Left renal pelvis (tissue), 4 donors: ENCODE measurements at places on chromosomes 4 and X. TPM values are rescaled to one million over a fixed set of nuclear protein-coding genes. Genes with fewer than 3 reads are reported as not detected.

ARMCX2 gene
- polyA plus RNA-seq, result 93.7 TPM

GRCh38 chrX:24314019-24314635 is at the start of gene SUPT20HL2:
TSS of gene SUPT20HL2 (minus strand) at chrX:24314069. CDS start at chrX:24313315, 754 bp downstream.
- no peak for DNase-seq

DNA sequence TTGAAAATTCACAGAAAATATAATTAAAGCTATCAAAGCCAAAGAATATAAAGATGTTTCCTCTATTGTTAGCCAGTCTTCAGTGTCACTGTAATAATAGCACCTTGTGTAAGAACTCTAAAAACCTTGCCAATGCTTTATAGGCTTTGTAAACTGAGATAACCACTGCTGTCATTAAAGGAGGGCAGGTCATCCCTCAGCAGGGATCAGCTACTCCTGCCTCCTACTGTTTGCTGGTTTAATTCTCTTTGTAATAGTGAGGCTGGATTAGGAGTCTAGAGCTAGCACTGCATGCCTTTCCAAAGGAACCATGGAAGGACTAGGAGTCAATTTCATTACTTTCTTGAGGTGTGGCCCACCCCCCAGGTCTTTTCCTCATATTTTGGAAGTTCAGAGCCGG is 46.2 kb downstream of the FHIP1A start:
- no peak for DNase-seq

- DNase-seq, result no peak
These were observed 147.8 kb upstream of the PSAPL1 start for GRCh38 chr4:7582313-7583097.
